ENCODE measurements at places on chromosomes 6 and 20.
A peak's percentile ranks its signal among the peaks of the same experiment; 100 is the strongest.

GRCh38 chr6:109701774-109702173 is 10.7 kb downstream of the FIG4 start:
- DNase-seq: no peak

DNA sequence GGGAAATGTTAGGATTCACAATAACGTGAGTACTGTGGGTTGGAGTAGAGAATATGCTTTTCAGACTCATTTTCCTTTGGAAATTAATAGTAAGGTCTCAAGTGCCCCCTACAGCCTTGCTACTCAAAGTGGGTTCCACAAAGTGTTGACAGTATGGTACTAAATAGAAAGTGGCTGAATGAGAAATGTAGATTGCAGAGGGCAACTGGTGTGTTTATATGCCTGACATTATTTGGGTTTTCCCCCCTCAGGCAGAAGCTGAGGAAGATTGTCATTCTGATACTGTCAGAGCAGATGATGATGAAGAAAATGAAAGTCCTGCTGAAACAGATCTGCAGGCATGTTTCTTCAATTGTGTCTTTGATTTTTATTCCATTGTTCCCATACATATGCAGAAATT is 5.6 kb downstream of the FBXO9 start:
- peak; percentile 31 for DNase-seq

GRCh38 chr6:128186729-128187128 is 285.9 kb upstream of the THEMIS start:
- DNase-seq: no peak

DNA sequence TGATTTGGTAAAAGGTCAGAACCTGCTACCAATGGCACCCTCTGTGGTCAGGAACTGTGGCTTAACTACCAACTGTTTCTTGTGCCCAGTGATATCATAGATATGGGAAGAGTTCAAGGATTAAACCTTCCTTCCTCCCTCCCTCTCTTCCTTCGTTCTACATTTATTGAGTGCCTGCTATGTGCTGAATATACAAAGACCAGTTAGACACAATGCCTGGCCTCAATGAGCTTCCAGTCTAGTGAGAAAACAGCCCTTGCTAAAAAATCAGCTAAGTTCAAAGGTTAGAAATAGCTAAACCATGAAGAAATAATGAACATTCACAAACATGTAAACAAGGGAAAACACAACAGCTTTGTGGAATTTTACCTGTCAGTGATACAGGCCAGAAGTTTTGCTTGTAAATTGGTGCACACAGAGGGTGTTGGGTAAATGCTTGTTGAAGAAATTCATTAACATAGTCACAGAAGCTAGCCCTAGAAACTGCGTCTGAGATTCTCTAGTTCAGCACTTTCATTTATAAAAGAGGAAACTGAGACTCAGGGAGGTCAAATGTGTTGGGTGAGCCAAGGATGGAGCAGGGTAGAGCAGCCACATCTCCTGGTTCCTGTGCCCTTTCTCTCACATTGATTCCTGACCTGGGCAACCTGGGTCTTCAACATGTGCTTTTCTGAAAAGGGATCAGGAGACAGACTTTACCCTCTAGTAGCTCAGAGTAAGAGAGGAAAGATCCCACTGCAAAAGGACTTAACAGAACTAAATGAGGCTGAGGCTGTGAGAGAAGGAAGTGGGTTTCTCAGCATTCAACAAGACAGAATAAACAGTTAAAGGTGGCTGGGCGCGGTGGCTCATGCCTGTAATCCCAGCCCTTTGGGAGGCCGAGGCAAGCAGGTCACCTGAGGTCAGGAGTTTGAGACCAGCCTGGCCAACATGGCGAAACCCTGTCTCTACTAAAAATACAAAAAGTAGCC is 14.4 kb upstream of the FOXO3 start:
- no peak for DNase-seq

DNA sequence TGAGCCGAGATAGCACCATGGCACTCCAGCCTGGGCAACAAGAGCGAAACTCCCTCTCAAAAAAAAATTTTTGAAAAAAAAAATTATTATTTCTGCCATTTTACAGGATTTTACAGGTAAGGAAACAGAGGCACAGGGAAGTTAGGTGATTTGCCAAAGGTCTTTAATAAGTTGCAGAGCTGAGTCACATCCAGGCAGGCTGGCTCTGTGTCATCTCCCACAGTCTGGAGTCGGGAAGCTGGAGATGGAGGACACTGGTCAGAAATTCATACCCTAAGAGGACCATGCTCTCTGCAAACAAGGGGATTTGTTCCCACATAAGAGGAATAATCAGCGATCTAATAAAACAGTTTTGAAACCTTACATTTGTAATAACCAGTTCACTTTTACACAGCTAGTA is 24.1 kb downstream of the HECA start:
- DNase-seq: no peak

DNA sequence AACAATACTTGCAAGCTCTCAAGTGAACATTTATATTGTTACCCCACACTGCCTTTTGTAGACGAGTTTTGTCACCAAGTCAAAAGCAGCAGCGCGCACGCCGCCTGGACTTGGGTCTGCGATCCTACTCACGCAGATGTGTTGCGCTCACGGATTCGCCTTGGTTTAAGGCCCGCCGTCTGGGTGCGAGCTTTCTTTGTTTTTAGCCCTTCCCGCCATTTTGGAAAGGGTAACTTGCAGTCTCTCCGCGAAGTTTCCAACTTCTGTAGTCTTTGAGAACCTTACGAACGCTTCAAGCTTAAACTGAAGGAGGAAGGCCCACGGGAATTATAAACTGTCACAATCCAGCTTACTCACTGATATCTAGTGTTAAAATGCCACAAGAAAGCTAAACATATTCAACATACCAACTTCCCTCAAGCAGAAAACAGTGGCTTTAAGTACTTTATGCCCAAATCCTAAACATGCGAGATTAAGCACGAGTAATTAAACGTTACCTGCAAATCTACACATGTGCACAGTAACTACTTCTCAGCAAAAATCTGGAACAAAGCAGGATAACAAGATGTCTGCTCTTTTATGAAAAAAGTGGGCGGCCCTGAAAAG is 80.4 kb upstream of the BTN3A2 start:
- DNase-seq: peak; percentile 75

GRCh38 chr20:32670773-32671455 is 2.8 kb downstream of the C20orf203 start:
- DNase-seq: no peak

DNA sequence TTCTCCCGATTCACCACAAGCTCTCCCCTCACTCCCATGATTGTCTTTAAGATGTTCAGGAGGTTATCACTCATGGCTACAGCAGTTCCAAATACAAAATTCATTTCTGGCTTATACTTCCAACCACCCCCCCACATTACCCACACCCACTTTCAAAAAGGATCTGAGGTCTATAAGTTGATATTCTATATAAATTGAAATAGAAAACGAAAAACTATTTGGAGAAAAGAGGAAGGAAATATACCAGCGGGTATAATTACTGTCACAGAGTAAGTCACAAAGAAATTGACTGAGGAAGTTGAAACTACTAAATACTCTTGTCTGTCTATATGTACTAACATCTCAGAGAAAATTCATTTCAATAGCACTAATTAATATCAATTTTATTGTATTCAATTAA is 112.7 kb upstream of the TNFAIP3 start:
- no peak for DNase-seq

GRCh38 chr20:63657260-63657936 is 714 bp upstream of the RTEL1 start:
- DNase-seq: no peak

DNA sequence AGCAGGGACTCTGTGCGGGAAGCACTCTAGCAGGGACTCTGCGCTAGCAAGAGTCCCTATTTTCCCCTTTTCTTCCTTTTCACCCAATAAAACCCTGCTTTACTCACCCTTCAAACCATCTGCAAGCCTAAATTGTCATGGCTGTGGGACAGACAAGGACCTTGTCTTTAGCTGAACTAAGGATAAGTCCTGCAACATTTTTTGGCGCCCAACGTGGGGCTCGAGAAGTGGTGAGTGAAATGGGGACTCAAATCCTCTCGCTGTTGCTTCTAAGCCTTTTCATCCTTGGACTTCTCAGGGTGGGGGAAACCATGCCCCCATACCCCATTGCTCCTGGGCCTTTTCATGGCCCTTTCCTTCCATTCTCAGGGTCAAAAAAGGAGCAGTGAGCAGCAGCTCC is 46.4 kb downstream of the IMPG1 start:
- no peak for DNase-seq

- DNase-seq: no peak
Measured at GRCh38 chr6:41488433-41489119, 57.6 kb upstream of the FOXP4 start.

Data from activated CD4-positive, alpha-beta memory T cell treated with anti-CD3 and anti-CD28 coated beads for 36 hours (primary cell).